ENCODE measurements at places on chromosomes 3 and 15.

GRCh38 chr3:8509961-8510360 lies 8.3 kb downstream of the LMCD1 start:
- DNase-seq: no peak

DNA sequence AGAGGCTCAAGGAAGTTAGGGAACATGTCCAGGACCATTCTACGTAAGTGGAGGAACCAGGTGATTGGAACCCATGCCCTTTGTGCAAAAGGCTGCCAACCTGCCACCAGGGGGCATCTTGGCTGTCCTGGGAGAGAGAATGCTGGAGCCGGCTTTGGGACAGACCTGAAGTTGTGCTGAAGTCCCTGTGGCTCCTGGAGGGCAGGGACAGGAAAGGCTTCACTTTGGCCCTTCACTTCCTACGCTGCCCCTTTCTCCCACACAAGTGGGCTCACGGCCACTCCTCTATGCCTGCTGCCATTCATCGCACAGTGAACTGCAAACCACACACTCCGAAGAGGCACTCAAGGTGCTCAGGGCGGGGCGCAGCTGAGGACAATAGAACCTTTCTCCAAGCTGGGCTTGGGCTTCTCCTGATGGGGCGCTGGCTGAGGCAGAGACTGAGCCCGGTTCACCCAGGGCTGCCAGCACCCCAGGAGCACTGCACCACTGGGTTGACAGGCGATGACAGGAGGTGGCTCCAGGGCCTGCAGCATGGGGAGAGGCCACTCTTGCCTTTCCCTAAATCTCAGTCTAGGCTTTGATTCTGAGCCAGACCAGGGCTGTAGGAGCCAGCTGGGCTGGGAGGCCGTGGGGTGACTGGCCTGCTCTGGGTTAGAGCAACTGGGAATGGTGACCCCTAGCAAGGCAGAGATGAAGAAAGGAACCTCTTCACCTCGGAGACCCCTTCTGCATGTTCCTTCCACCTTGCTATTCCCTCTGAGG lies 8.4 kb downstream of the SHF start:
- peak; percentile 32 for DNase-seq

- DNase-seq: peak; percentile 42
These were observed 56.3 kb upstream of the CFAP20DC start for GRCh38 chr3:59106085-59106648.

DNA sequence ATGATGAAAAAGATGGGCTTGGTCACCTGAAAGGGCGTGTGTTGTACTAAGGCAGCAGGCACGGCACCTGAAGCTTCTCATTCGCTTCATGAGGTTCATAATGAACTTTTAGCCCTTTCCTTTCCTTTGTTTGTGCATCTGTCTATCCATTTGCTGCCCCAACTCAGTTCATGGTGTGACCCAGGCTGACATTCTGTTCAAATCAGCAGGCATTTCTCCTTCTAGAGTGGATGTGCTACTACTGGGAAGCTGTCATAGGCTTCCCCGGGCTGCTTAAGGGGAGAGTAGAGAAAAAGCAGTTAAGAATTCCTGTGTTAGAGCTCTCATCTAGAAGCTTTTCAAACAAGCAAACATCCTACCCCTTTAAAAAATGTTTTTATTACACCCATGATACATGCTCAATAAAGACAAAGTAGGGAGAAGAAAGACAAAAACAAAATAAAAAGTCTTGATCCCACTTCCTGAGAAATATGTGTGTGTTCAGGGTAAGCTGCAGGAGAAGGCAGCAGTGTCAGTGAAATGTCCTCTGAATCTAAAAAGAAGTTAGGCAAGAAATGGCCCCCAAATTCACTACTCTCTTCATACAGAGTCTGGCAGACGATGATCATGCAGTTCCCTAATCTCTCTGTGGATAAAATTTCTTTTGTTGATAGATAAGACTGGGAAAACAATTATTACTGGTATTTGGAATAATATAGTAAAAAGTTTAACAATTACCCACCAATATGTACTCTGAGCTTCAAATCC lies 136.9 kb upstream of the PFN2 start:
- peak; percentile 42 for DNase-seq

DNA sequence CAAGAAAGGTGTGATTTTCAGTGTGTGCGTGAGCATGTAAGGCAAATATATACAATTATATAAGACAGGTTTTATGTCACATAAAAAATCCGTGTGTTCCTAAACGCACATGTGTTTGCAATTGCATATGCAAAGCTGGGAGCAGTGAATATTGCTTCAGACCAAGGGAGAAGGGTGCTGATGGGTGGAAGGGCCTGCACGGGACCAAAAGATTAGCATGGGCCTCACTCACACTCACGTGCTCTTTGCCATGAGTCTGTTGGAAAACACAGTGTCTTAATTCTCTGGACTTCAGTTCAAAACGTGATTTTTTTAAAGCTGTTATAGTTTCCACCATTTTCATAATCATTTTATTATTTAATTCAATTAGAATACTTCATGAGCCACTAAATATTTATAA lies 7.2 kb upstream of the ARRDC4 start:
- no peak for DNase-seq

DNA sequence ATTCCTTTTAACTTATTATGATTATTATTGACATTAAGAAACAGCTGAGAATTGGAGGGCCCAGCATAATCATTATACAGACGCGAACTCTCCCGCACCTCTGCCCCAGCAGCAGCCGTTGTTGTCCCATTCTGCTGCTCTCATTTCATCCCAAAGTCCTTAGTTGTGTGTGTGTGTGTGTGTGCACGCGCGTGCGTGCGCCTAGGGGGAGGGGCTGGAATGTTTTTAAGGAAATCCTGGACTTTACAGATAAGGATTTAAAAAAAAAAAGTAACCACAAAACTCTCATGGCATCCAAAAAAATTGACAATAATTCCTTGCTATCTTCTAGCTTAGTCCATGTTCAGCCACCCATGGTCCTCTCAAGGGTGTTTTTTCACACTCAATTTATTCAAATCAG lies 134.2 kb downstream of the WNT7A start:
- no peak for DNase-seq

GRCh38 chr3:47270526-47270925 lies 12.1 kb downstream of the KIF9 start:
- DNase-seq: no peak

GRCh38 chr3:29475305-29475840 lies 194.5 kb downstream of the RBMS3 start:
- no peak for DNase-seq

DNA sequence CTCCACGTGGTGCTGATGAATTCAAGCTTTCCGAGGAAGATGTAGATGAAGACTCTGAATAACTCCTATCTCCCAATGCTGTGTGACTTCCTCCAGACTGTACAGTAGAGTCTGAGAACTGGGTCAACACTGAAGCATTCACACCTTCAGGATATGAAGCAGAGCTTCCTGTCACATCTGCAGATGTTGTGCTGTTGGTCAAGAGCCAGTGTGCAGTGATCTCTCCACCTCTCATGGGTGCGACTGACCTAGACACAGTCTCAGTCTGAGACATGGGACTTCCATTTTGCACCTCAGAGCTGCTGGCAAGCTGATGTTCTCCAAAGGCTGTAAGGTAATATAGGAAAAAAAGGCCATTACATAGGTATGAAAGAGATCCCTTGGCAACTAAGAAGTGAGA lies 36.5 kb downstream of the HEG1 start:
- DNase-seq: no peak

- DNase-seq: no peak
These were observed 396.3 kb upstream of the PROK2 start for GRCh38 chr3:72181251-72181650.

- DNase-seq: no peak
These were observed 52.0 kb upstream of the ULK4 start for GRCh38 chr3:42013691-42014457.

GRCh38 chr3:80285388-80285787 lies 517.6 kb upstream of the ROBO1 start:
- no peak for DNase-seq

GRCh38 chr3:191020730-191021396 lies 158.4 kb upstream of the GMNC start:
- no peak for DNase-seq

- DNase-seq: peak; percentile 33
These were observed 39.0 kb downstream of the TSC22D2 start for GRCh38 chr3:150447084-150447483.

GRCh38 chr15:88833731-88834100 lies 30.5 kb downstream of the ACAN start:
- DNase-seq: no peak

DNA sequence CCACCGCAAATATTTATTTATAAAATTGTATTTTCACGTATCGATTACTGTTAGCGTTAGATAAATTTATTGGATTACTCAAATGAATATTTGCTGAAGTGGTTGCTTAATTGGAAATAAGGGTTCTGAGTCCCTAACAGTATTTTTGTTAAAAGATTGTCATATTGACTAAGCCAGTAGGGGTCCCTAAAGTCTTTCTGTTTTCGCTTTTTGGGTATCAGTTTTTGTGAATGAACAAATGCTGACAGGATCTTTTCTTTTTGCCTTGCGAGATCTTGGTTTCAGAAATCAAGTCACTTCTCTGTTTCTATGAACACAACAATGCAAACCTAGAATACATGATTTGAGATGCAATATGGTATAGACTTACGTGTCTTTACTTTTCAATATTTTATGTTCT lies 7.1 kb downstream of the RAD51 start:
- DNase-seq: no peak

DNA sequence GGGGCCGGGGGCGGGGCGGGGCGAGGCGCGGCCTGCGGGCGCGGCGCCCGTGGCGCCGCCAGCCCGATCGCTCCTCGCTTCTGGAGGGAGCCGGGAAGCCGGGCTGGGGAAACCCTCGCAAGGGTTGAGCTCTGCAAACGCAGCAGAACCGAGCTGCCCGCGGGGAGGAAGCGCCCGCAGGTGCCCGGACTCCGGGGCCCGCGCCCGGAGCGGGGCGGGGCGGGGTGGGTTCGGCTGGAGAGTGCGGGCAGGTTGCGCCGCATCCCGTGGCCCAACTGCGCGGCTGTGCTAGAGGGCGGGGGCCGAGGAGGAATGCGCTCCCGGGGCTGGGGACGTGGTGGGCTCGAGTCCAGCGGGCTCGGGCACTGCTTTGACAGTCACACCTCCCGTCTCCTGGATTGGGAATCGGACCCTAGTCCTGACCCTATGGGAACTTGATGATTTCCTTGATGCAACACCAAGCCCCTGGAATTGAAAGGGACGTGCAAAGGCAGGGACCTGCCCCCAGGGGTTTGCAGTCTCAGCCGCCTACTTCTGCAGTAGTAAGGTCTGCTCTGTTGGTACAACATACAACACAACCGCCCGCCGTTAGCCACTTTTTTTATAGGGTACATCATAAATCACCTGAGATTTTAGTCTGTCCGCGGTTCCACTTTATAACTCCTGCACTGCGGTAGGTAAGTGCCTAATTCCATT lies 34.3 kb downstream of the ZBTB38 start:
- peak; percentile 75 for DNase-seq

DNA sequence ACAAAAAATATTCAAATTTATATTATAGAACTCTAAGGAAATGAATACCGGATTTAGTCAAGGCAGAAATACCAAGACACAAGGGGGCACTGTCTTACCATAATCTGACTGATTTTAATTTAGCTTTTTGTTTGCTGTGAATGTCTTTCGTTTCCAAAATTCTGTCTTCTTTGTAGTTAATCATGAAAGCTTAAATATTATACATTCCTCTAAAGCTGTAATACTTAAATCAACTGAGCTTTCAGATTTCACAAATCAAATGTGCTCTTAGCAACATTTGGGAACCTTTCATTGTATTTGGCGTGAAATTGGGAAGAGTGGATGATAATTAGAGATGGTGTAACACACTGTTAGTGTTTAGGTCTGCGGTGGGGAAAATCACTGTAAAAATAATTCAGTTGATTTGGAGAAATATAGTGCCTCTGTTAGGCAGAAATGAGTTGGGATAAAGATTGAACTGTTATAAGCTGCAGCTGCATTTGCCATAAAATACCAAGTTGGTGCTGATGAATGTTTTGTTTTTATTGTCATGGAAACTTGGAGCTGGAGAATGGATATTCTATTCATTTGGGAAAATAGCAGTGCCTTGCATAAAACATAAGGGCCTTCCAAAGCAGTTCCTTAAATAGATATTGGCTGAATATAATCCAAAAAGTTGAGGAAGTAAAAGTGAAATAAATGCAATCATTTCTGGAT lies 228.2 kb downstream of the TCF12 start:
- DNase-seq: peak; percentile 65

Data from fibroblast of skin of back (primary cell).